ENCODE measurements at places on chromosomes 2 and 18.

DNA sequence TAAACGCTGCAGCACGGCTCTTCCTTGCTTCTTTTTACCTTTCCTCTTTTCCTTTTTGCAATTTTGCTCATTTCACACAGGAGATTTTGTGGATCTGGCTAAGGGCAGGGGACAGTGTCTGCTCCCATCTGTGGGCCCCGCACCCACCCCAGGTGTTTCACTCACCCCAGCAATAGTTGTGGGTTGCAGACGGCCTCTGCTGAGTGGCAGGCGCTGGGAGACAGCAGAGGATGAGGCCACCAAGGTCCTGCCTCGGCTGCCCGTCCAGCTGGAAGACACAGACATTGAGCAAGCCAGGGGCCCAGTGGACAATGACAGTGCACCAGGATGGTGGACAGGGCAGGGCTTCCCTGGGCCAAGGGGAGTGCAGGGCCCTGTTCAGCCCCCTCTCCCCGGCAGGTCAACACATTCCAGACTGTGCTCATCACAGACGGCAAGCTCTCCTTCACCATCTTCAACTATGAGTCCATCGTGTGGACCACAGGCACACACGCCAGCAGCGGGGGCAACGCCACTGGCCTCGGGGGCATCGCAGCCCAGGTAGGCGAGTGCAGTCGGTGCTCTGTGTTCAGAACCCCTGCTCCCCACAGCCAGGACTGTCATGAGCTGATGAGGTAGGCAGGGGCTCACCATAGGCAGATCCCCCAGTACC, 35.0 kb downstream of the SNED1 start:
- DNase-seq, result no peak

DNA sequence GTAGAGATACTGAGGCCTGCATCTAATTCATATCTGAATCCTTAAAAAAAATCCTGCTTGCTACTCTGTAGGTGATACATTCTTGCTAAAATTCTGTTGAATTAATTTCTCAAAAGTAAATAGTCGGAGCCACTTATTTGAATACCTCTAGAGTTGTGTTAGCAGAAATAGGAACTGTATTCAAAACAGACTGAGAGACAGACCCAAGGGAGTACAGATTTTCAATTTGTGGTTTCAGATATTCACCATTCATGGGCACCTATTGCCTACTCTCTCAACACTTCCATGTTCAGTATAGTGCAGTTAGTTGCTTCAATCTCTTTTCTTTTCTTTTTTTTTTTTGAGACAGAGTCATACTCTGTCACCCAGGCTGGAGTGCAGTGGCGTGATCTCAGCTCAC, 46.6 kb upstream of the CTLA4 start:
- no peak for DNase-seq

DNA sequence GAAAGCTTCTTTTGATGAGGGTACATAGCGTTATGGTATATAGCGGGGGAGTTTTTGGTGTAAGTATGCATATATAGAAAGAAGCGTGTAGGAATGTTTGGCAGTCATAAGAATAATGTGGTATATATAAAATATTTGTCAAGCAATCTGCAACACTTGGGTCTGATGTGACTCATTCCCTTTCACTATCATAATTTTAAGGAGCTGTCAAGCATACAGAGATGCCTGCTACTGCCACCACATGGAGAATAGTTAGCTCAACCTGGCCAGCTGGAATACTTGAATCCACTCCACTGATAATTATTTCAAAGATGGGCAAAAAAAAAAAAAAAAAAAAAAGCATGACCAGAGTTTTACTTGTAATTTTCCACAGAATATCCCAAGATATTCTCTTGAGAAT, 559.8 kb upstream of the REG3G start:
- DNase-seq, result no peak

- DNase-seq, result peak; percentile 77
Observed at GRCh38 chr2:200703127-200703925, 108.4 kb upstream of the BZW1 start.

GRCh38 chr2:4628998-4629501, 925.7 kb downstream of the DCDC2C start:
- DNase-seq, result no peak

DNA sequence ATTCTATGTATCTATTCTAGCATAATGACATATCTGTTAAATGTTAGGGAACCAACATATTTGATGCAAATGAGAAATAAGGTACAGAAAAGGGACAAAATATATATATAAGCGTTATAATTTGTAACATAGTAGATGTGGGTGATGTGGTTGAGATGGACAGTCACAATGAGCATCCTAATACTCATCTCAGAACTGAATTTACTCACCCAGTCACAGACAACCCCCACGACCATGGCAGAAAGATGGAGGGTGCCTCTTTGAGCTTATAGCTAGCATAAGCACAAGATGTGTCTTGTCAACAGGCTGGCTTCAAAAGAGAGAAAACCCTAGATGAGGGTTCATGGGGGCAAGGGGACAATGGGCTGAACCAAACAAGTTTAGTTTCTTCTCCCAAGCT, 9.1 kb upstream of the DSG3 start:
- DNase-seq, result no peak

- DNase-seq, result no peak
Observed at GRCh38 chr2:145185696-145186095, 665.8 kb upstream of the ZEB2 start.

GRCh38 chr2:20443276-20443920, 3.5 kb upstream of the RHOB start:
- peak; percentile 31 for DNase-seq

DNA sequence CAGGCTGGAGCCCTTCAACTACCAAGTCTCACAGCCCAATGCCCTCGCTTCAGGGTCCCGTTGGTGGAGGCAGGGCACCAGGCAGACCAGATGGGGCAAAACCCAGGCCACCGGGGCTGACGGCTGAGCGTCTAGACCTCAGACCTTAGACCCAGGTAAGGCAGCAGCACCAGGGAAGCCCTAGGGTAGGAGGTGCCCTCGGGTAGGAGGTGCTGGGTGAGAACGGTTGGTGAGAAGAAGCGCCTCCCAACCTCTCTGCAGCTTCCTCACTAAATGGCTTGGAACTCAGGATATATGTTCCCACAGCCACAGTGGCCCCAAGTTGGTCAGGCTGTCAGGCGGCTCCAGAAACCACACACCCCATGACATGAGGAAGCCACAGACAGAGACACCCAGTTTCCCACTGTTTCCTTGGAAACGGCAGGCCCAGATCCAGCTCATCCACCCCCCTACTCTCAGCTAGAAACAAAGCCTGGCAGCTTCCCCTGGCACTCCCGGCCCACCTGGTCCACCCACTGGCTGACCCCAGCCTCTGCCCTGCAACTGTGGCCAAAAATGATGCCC, 13.1 kb upstream of the MLPH start:
- peak; percentile 17 for DNase-seq

DNA sequence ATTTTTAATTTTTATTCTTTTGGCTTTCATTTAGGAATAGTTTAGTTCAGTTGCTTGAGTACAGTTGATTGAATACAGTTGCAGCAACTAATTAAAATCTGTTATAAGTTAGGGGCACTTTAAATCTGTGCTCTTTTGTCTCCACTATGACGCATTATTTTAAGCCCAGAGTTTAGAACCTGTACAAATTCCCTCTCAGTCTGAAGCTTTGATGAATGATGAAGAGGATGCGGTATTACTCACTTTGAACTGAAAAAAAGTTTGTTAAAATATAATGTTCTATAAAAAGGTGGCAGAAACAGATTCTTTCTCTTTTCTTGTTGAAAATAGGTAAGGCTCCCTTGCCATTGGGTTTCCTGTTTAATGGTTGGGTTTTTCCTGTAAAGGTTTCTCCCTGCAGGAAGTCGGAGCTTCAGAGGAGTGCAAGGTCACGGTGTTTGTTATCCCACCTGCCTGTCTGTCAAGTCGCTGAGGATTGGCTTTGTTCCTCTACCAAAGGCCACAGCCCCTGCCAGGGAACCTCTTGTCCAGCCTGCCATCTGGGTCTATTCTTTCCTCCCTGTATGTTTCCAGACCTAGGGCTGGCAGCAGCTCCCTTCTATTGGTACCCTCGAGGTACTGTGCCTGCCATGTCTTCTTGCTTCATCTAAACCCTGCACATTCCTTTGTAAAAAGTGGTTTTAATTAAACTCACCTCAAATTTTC, 43.8 kb upstream of the FN1 start:
- no peak for DNase-seq

DNA sequence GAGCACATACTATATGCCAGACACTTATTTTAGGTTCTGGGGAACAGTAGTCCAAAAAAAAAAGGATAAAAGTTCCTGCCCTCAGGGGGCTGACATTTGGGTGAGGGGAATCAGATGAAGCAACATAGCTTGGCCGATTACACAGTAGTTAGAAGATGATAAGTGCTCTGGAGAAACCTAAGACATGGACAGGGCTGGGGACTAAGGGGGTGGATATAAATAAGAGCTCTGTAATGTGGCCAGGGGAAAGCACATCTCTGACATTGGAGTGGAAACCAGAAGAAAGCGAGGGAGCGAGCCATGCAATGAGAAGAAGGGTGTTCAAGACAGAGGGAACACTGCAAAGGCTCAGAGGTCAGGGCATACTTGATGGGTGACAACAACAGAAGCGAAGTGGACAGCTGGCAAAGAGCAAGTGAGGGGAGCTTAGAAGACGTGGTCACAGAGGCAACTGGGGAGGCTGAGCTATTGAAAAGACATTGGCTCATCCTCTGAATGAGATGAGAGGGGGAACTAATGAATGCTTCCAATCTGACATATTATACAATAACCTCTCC, 11.4 kb downstream of the TMEM182 start:
- no peak for DNase-seq

DNA sequence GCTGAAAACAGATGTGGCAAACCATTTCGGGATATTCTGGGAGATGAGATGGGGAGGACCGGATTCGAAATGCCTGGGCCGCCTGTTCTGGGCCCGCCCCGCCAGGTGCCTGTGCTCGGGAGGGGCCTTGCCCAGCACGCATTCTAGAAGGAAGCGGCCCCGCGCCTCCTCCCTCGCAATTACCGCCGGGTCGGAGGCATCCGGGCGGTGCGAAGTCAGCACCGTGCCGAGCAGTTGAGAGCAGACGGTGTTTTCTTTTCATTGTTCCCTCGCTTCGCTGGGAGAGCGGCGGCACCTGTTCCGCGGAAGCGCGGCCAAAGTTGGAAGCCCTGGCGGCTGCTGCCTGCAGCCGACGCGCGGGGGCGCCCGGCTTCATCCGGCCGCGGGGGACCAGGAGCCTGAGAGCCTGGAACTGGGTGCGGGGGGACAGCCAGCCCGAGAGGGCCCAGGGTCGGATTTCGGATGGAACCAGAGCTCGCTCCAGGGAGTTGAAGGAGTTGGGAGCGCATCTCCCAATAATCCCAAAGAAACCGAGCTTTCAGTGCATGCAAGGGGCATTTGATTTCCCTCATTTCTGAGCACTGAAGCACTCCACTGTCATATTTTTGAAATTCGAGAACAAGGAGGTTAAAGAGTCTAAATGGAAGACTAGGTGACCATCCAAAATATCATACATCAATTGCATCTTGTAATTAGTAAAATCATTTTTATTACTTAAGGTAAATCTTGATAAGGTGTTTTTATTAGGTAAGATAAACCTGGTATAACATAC, 241.8 kb upstream of the RAB12 start:
- DNase-seq, result no peak

DNA sequence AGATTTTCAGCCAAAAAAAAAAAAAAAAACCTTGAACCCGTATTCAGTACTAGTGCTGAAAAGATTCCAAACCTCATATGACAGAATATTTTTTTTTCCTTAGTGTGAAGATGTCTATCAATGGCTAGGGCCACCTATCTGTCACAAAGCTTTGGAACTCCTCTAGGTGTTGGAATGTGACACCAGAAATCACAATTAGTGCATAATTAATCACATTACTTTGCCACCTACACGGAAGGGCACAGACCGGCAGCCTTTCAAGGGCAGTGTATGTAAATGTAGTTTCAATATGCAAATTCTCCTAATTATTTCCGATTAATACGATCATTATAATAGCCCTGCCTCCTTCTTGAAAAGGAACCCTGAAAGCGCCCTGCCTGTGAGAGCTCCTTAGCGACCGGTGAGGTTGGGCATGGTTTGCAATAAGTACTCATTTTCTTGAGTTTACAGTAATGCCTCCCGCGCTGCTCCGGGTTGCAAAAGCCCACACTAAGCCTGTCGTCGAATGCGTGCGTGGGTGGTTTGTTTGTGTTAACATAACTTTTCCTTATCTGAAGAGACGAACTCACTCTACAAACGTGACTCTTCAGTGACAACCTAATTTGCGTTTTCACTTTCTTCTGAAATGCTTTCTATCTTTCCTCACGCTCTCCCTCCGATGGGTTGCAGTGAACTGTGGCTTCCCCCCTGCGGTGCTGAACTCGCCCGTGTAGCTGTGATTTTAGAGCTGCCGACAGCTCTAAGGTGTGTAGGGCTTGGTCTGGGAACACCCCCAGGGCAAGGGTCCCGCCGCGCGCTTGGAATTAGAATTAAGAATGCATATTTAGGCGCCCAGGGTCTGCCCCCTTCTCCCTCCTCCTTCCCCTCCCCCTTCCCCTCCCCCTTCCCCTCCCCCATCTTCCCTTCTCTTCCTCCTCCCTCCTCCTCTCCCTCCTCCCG, 765 bp upstream of the ID2 start:
- DNase-seq, result peak; percentile 56

DNA sequence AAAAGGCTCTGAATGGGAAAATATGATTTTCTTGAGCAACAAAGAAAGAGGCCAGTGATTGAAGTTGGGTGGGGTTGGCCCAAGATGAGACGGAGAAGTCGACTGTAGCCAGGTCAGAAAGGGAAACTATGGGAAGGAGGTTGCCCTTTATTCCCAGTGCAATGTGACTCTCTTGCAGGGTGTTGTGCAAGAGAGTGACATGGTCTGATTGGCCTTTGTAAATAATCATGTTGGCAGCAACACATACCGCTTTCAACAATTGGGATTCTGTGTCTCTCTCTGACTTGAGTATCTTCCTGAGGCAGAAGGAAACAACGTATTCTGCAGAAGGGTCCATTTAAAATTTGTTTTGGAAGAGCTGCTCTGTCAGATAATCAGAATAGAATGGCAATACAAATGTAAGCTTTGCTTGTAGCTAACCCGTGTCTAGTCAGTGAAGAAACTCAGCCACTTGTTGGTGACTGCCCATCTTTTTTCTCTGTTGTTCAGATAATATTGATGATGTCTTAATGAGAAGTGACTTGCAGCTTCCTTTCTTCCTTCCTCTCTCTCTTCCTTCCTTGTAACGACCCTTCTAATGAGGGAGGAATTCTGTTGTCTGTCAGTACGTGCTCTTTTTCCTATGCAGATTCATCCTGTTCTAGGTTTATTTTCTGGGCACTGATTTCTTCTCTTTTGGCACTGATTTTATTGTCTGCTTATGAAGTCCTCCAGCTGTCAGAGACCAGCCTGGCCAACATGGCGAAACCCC, 311.0 kb upstream of the FAM98A start:
- DNase-seq, result no peak

GRCh38 chr2:183079139-183079775, 710 bp downstream of the DUSP19 start:
- peak; percentile 37 for DNase-seq

- no peak for DNase-seq
Observed at GRCh38 chr2:112666761-112667122, 21.0 kb downstream of the SLC20A1 start.

- DNase-seq, result no peak
Observed at GRCh38 chr18:9335697-9336045, 1.1 kb downstream of the TWSG1 start.

DNA sequence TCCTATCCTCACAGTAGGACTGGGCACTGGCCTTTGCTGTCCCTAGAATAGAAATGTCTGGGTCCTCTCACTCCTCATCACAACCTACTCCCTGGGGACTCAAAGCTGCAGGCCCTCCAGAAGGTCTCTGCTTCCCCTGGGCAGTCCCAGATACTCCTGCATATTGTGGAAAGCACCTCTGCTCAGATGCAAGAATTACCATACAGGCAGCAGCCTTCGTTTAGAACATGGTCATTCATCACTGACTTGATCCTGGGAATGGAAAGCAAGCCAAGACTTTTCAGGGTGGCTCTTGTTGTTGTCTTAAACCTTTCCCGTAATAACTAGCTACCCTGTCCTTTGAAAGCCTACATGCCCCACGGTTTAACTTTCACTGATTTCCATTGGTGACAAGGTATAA, 53.1 kb upstream of the NPAS2 start:
- DNase-seq, result no peak
